PC-9 (cell line): ENCODE measurements at places on chromosomes 2 and 18. TPM values are rescaled to one million over a fixed set of nuclear protein-coding genes. Genes with fewer than 3 reads are reported as not detected.

The SLC8A1 gene
- 6.5 and 13.5 TPM in 2 replicates for total RNA-seq

The FAM110C gene
- total RNA-seq, result 20.8 and 21.1 TPM in 2 replicates

The TBC1D8 gene
- total RNA-seq, result 25.2 and 25.3 TPM in 2 replicates

The TSN gene
- 69.8 and 70.4 TPM in 2 replicates for total RNA-seq

The CFAP221 gene
- total RNA-seq, result not detected in 2 replicates

The CACNB4 gene
- 0.73 and 0.98 TPM in 2 replicates for total RNA-seq

The KYNU gene
- 44.5 and 55.7 TPM in 2 replicates for total RNA-seq

The REEP1 gene
- total RNA-seq, result 0.25 and 0.31 TPM in 2 replicates

The RAD51AP2 gene
- total RNA-seq, result not detected in 2 replicates

The DLX2 gene
- 0.65 and 0.76 TPM in 2 replicates for total RNA-seq

The HAAO gene
- total RNA-seq, result 0.73 TPM in 1 of 2 replicates, not detected in the other

The C2orf80 gene
- not detected in 2 replicates for total RNA-seq

The PTGR3 gene
- total RNA-seq, result 36.6 and 38.4 TPM in 2 replicates

The CIB4 gene
- total RNA-seq, result not detected in 2 replicates

The STPG4 gene
- total RNA-seq, result 6.5 and 8.7 TPM in 2 replicates

The FLACC1 gene
- 0.75 and 0.87 TPM in 2 replicates for total RNA-seq

The RESP18 gene
- not detected in 2 replicates for total RNA-seq

The SDC1 gene
- 114 and 128 TPM in 2 replicates for total RNA-seq

The SNRNP200 gene
- total RNA-seq, result 214 and 229 TPM in 2 replicates

The ANKRD30BL gene
- total RNA-seq, result not detected in 2 replicates

The NGEF gene
- total RNA-seq, result 52.2 and 55.3 TPM in 2 replicates

The ABCG5 gene
- not detected in 2 replicates for total RNA-seq

The IL1R2 gene
- 3.3 and 3.8 TPM in 2 replicates for total RNA-seq

The ATRAID gene
- 92.8 and 126 TPM in 2 replicates for total RNA-seq

The SLC40A1 gene
- total RNA-seq, result 8.0 and 8.2 TPM in 2 replicates

The LAMA3 gene
- total RNA-seq, result 44.4 and 54.7 TPM in 2 replicates

The GREB1 gene
- total RNA-seq, result 0.20 and 0.37 TPM in 2 replicates

The KIAA2012 gene
- total RNA-seq, result not detected in 2 replicates

The SIGLEC15 gene
- total RNA-seq, result 0.50 and 1.0 TPM in 2 replicates

The IL1B gene
- total RNA-seq, result 1.4 TPM in 2 replicates

The PTPN18 gene
- 54.5 and 55.9 TPM in 2 replicates for total RNA-seq

The HOXD13 gene
- not detected in 2 replicates for total RNA-seq

The SLC5A7 gene
- total RNA-seq, result not detected in 2 replicates

The ATP5MC3 gene
- total RNA-seq, result 450 and 528 TPM in 2 replicates
